ENCODE measurements at places on chromosomes 12 and 14. TPM values are rescaled to one million over a fixed set of nuclear protein-coding genes. Genes with fewer than 3 reads are reported as not detected.

GPRC5D gene
- 0.05 TPM for polyA plus RNA-seq

GRCh38 chr14:52048116-52048515 lies 20.7 kb downstream of the NID2 start:
- H3K27me3 ChIP-seq, result no peaks in the 10 kb centered on the region
- no peak overlapping the region for H3K4me3 ChIP-seq
- H3K27ac ChIP-seq, result no peak overlapping the region
- no peak for DNase-seq
- no peaks in the 10 kb centered on the region for H3K4me1 ChIP-seq

DNA sequence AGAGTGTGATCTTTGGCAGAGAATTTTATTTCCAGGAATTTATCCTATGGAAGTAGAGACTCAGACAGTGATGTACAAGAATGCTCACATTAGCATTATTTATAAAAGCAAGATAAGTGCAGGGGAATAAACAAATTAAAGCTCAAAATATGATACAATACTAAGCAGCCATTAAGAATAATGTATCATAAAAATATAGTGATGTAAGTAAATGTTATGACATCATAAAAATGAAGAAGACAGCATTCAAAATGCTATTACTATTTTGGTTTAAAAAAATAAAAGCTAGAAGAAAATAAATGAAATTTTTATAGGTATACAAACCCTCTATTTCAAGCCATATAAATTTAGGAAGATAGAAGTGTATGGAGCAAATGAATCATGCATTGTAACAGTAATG lies 17.1 kb downstream of the PLCZ1 start:
- no peaks in the 10 kb centered on the region for H3K4me1 ChIP-seq
- H3K36me3 ChIP-seq, result no peaks in the 10 kb centered on the region
- H3K27me3 ChIP-seq, result no peaks in the 10 kb centered on the region
- no peak overlapping the region for H3K27ac ChIP-seq
- H3K4me3 ChIP-seq, result no peak overlapping the region

RHOJ gene
- 6.0 TPM for polyA plus RNA-seq

DNA sequence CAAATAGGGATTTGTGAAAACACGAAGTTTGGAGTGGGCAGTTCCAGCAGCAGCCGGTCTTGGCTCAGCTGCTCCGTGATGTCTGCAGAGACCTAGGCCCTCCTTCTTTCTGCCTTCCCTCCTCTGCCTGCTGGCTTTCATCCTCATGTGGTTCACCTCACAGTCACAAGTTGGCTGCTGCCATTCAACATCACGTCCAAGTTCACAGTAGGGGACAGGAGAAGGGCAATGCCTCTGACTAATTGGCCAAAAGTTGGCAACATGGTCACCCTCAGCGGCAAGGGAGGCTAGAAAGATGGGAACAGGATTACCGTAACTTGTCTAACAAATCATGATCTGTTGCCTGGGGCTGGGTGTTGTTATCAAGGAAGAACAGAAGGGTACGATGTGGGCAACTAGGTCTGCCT lies 7.8 kb upstream of the CACNA2D4 start:
- H3K4me3 ChIP-seq, result no peak overlapping the region
- H3K4me1 ChIP-seq, result no peaks in the 10 kb centered on the region
- no peaks in the 10 kb centered on the region for H3K36me3 ChIP-seq
- H3K27ac ChIP-seq, result no peak overlapping the region

- H3K27ac ChIP-seq, result no peak overlapping the region
- no peaks in the 10 kb centered on the region for H3K4me1 ChIP-seq
- no peaks in the 10 kb centered on the region for H3K36me3 ChIP-seq
- DNase-seq, result no peak
Measured at GRCh38 chr12:18849761-18850160, 111.8 kb downstream of the CAPZA3 start.

- no peak overlapping the region for H3K27ac ChIP-seq
- H3K4me3 ChIP-seq, result no peak overlapping the region
- H3K36me3 ChIP-seq, result no peaks in the 10 kb centered on the region
- no peak for DNase-seq
- no peaks in the 10 kb centered on the region for H3K27me3 ChIP-seq
Measured at GRCh38 chr12:32821710-32822109, 66.0 kb upstream of the YARS2 start.

DNA sequence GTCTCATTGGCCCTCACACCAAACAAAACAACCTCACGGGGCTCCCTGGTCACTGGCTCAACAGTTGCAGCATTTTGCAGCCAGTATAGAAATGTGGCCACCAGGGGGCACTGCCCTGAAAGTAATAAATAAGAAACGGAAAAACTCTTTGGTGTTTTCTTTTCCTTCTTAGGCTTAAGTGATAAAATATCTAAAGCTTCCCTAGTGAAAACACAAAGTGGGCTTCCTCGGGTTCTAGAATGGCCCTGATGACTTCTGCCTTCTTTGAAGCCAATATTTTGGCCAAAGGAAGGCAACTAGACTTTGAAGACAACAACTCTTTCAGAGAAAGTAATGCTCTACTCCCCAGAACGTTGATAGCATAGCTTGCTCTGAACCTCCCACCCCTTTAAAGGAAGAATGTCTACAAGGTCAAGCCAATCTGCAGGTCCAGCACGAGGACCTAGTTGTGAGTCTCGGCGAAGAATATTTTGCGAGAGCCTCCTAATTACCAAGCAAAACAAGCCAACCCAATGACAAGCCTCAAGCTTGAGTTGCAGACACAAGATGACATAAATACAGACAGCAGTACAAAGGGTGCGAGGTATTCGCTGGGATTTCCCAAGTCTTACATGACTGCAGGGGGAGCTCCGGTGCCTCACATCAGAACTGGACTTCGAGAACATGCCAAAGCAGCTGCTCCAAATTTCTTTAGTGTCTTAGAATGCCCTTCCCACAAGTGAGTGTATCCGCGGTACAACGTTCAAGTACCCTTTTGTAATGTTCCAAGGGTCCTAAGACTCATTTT lies 2.6 kb downstream of the ITPK1 start:
- peak overlapping the region; percentile 67 for H3K27ac ChIP-seq
- no peaks in the 10 kb centered on the region for H3K27me3 ChIP-seq
- no peaks in the 10 kb centered on the region for H3K36me3 ChIP-seq
- peak; percentile 79 for DNase-seq
- peaks cover 22% of the 10 kb centered on the region for H3K4me1 ChIP-seq

ATXN3 gene
- polyA plus RNA-seq, result 32.3 TPM

HAL gene
- 1.7 TPM for polyA plus RNA-seq

- DNase-seq, result no peak
- H3K4me1 ChIP-seq, result peaks cover 3% of the 10 kb centered on the region
- no peak overlapping the region for H3K27ac ChIP-seq
- no peaks in the 10 kb centered on the region for H3K36me3 ChIP-seq
- no peaks in the 10 kb centered on the region for H3K27me3 ChIP-seq
- no peak overlapping the region for H3K4me3 ChIP-seq
Measured at GRCh38 chr12:93583627-93584392, 11.3 kb downstream of the SOCS2 start.

DNA sequence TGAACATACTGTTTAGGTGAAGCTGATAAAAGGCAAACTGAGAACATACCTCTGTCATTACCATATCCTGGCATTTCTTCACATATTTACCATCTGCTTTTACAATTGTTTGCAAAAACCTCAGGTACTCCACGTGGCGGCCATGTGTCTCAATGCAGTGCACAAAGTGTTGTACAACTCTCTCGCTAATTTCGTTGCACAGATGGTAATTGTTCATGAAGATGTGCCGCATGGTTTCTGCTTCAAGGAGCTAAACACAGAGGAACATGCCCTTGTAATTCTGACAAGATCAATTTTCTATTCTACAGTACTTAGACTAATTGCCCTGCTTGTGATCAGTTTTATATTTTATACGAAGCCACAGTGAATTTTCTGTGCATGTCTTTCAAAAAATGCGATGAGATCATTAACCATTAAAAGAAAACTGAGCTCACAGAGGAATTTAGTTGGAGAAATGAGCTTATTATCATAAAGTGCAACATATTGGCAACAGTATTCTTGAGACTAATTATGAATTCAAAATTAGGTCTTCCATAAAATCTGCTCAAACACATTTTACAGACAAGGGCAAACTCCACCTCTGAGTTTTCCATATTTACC lies 233.8 kb downstream of the ITPR2 start:
- no peak overlapping the region for H3K4me3 ChIP-seq
- H3K27ac ChIP-seq, result no peak overlapping the region
- H3K27me3 ChIP-seq, result no peaks in the 10 kb centered on the region
- no peak for DNase-seq
- H3K36me3 ChIP-seq, result peaks cover 69% of the 10 kb centered on the region

IRAK3 gene
- 5.9 TPM for polyA plus RNA-seq

LRRIQ1 gene
- 0.43 TPM for polyA plus RNA-seq

DNA sequence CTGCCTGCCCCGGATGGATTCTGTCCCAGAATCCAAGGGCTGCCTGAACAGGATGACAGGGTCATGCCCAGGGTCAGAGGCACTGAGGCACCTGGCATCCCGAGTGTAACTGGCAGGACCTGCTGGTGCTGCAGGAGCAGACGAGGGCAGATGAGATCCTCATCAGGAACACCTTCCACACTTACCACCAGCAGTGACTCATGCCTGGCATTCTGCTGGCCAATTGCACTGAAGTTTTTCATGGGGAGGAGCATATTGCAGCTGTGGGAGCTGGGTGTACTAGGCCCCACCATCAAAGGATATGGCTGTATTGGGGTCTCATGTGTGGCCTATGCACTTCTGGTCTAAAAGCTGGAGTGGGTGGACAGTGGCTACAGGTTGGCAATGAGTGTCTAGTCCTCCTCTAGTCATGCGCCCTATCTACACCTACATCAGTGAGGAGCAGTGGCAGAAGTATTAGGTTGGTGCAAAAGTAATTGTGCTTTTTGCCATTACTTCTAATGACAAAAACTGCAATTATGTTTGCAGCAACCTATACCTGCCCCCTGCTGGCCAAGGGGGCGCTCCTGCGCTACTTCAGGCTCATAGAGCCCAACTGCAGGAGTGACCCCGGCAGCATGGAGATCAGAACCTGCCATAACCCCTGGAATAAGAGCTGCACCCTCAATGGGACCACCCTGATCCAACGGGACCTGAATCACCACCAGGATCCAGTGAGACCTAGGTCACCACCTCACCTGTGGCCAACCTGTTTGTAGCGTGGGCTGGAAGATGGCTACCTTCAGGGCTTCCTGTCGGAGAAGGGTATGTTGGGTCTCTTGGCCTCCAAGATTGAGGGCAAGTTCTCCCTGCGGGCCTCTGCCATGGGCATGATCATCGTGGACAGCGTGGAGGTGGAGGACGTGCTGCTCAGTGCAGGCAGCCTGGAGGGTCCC lies 8.0 kb upstream of the C12orf42 start:
- H3K27ac ChIP-seq, result no peak overlapping the region
- no peak overlapping the region for H3K4me3 ChIP-seq
- no peaks in the 10 kb centered on the region for H3K36me3 ChIP-seq
- H3K4me1 ChIP-seq, result peaks cover 15% of the 10 kb centered on the region
- H3K27me3 ChIP-seq, result no peaks in the 10 kb centered on the region
- DNase-seq, result no peak

SARNP gene
- polyA plus RNA-seq, result 112 TPM

AGAP2 gene
- polyA plus RNA-seq, result 15.5 TPM

SIX6 gene
- polyA plus RNA-seq, result 0.05 TPM

DNA sequence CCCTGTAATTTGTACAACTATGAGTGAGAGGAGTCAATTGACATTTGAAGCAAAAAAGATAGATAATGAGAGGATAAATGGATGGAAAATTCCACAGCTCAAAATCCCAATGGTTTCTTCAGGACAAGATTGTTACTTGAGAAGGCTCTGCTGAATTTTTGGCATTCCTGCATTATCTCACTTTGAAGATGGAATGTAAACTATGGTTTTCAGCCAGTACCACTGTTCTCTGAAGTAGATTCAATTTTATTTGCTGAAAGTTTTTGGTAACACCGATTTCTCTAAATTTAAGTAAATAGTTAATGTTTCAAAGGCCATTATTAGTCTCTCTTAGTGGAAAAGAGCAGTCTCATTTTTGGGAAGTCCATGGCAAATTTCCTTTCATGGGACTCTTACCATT lies 121.9 kb upstream of the SLC38A2 start:
- H3K4me1 ChIP-seq, result no peaks in the 10 kb centered on the region
- DNase-seq, result no peak
- H3K36me3 ChIP-seq, result no peaks in the 10 kb centered on the region

- no peak overlapping the region for H3K27ac ChIP-seq
- no peaks in the 10 kb centered on the region for H3K36me3 ChIP-seq
- H3K27me3 ChIP-seq, result no peaks in the 10 kb centered on the region
- no peak for DNase-seq
Measured at GRCh38 chr14:69335371-69335771, 62.7 kb downstream of the ERH start.

GPHN gene
- 28.4 TPM for polyA plus RNA-seq

DNA sequence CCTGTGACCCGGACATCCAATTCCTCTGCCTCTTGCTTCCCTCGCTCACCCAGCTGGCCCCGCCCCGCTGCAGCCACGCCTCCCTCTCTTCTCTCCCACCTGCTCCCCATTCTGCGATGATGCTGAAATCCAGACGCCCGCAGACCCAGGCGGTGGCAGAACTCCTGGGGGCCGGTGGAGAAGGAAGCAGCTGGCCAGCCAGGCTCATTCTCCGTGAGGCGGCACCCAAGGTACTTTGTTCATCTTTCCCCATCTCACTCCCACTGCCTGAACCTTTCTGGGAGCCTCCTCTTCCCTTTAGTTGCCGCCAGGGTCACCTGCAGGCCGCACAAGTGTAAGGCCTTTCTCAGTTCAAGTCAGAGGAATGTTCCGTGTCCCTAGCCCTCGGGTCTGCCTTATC lies 35.7 kb downstream of the FOXN4 start:
- H3K4me3 ChIP-seq, result no peak overlapping the region
- H3K36me3 ChIP-seq, result no peaks in the 10 kb centered on the region
- no peaks in the 10 kb centered on the region for H3K4me1 ChIP-seq
- no peak overlapping the region for H3K27ac ChIP-seq
- H3K27me3 ChIP-seq, result peaks cover 8% of the 10 kb centered on the region
- no peak for DNase-seq

ACSM4 gene
- polyA plus RNA-seq, result not detected

DNA sequence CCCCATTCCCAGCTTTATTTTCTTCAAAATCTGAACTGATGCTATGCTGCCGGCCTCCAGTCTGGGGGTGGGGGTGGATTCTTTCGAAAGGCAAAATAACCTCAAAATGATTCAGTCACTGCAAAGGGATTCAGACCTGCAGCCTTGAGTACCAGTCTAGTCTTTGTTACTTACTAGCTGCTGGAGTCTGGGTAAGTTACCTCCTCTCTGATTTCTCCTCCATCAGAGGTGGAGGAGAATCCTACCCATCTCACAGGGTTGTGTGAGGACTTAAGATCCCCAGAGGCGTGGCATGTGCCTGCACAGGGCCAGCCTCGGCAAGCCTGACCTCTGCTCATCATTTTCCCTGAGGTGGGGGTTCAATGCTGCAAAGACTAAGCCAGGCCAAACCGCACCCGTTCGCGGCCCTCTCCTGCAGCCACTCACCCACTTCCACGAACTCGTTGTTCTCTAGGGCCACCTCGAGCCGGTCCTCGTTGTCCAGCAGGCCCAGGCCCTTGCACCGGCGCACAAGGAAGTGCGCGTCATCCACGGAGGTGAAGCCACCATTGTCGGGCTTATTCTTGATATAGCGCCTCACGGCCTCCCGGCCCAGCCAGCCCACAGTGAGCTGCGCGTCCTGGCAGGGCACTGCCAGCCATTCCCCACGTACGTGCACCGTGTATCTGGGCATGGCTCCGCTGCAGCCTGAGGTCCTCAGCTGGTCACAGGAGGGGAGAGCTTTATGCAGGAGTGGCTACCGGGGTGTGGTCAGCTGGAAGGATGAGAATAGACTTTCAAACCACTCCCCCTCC lies 709 bp downstream of the HAL start:
- H3K4me1 ChIP-seq, result no peaks in the 10 kb centered on the region
- no peak for DNase-seq
- H3K27ac ChIP-seq, result no peak overlapping the region
- H3K27me3 ChIP-seq, result no peaks in the 10 kb centered on the region
- H3K36me3 ChIP-seq, result no peaks in the 10 kb centered on the region
